ENCODE measurements at places on chromosomes 1 and 21.
A peak's percentile ranks its signal among the peaks of the same experiment; 100 is the strongest.

- no peak for DNase-seq
These were observed 1.4 kb downstream of the TOMM20 start for GRCh38 chr1:235127203-235127602.

DNA sequence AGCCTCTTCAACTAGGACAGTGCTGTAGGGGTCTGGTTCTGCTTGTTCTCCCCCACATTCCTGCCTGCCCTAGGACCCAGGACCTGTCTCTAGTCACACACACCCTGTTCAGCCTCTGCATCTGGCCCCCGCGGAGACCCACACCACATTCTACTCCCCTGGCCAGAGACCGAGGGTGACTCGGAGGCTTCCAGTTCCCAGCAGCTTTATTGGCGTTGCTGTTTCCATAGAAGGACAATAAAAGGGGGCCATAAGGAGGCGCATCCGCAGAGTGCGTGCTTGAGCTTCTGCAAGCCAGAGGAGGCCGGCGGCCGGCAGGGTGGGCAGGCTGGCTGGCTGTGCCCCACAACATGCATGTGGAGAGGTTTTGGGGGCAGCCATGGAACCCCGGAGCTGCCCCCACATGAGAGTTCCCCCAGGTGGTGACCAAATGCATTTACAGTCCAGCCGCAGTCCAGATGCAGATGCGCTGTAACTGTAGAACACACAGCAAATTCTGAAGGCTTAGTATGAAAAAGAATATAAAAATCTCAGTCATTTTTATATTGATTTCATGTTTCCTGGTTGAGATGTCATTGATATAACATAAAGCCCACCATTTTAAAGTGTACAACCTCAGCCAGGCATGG is 52.4 kb downstream of the PDE9A start:
- no peak for DNase-seq

- no peak for DNase-seq
These were observed 252.1 kb downstream of the KAZN start for GRCh38 chr1:14850563-14850962.

GRCh38 chr1:57309630-57310029 is 114.2 kb downstream of the DAB1 start:
- no peak for DNase-seq

DNA sequence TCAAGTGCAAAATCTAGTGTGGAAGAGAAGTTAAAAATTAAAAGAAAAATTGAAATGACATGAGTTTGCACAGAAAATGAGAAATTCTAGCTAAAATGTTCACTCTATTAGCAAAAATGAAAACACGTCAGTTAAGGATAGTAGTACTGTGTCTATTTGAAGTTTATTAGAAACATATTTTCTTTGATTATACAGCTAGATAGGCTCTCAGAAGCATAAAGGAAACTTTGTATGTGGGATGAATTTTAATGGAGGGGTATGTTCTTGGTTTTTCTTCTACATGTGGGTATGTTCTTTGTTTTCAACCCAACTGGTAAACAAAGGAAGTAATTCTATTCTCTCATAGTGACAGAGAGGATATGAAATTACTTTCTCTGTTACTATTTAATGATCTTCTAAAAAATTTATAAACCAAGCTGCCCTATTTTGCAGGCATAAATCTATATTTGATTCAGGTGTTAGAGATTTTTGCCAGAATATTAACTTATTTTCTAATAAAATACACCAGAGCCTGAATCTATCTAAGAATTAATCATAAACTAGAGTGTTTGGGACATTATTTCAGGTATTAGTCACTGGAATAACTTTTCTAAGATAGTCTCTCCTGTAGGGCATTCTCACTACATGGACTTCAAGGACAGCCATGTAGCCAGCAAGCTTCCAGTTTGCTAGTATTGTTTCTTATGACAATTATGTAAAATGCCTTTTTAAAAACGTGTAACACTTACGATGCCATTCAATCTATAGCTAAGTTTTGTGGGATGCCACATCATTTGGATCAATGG is 15.8 kb downstream of the GPSM2 start:
- DNase-seq, result no peak

DNA sequence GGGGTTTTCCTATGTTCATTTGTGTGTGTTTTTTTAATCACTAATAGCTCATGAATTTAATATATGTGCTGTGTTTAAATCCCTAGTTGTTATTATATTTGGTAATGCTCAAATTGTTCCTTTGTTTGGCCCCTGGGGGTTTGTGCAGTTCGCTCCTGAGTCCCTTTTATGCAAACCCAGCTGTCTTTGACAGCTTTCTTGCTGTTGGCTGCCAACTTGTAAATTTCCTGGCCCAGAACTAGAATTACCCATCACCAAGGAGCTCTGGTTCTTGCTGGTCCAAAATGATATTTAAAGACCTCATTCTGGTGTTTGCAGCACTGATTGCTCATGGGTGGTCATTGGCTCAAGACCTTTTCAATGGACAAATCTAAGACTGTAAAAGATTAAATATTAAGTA is 39.6 kb upstream of the PGBD5 start:
- no peak for DNase-seq

GRCh38 chr1:98053471-98054366 is 132.9 kb upstream of the DPYD start:
- DNase-seq, result no peak

DNA sequence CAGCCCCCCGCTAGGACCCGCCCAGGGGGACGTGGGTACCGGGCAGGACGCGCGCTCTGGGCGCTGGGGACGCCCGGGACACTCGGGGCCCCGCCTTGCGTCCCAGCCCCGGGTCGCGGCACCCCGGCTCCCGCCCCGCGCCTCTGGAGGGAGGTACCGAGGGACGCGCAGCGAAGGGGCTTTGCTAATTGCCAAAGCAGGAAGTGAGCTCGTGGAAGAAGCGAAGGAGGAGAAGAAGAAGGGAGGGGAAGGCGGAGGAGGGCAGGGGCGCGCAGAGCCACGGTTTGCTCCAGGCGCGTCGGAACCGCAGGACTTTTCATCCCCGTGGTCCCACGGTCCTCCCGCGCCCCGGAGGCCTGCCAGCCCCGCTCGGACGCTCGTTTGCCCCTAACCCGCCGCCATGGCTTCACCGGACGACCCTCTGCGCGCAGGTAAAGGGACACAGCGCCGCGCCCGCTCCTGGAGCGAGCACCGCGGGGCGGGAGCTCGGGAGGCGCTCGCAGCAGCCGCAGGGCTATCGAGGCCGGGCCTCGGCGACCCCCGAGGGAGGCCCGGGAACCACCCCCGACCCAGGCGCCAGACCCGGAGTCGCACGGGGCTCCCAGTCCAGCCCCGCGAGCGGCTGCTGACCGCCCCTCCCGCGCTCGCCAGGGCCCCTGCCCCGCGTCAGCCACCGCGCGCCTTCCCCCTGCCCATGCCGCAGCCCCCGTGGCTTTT is 1.3 kb downstream of the EDARADD start:
- DNase-seq, result peak; percentile 63

DNA sequence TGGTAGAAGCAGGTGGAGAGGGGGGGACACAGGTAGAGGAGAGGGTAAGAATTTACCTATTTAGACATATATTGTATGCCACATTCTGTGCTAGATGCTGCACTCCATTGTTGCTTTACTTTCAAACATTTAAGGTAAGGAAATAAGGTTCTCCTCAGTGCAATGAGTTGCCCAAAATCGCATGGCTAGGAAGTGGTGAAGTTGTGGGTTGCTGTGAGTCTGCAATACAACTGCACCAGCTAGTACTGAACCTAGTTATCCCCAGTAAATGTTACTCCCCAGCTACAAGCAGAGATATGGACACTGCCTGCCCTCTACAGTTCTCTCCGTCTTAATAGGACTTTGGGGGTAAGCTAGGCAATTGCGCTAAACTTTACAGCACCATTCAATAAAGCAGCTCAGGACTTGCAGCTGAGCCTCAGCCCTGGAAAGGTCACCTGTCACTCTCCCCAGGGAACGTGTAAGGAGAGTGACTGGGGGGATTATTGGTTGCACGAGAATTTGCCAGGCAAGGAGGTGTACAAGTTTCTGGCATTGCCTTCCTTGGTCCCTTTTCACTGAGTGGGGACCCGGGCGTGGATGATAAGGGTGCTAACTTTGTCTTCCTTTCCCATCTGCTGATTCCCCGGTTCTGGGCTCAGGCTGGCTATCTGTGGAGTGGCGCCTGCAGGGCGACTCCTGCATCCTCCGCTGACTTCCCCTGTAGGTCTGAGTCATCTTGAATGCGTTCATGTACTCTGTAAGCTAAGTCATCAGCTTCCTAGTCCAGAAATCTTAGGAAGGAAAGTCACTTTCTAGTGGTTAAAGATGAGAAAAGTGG is 71.3 kb upstream of the CNTN2 start:
- no peak for DNase-seq

- no peak for DNase-seq
These were observed 3.7 kb downstream of the LEFTY2 start for GRCh38 chr1:225937048-225937968.

DNA sequence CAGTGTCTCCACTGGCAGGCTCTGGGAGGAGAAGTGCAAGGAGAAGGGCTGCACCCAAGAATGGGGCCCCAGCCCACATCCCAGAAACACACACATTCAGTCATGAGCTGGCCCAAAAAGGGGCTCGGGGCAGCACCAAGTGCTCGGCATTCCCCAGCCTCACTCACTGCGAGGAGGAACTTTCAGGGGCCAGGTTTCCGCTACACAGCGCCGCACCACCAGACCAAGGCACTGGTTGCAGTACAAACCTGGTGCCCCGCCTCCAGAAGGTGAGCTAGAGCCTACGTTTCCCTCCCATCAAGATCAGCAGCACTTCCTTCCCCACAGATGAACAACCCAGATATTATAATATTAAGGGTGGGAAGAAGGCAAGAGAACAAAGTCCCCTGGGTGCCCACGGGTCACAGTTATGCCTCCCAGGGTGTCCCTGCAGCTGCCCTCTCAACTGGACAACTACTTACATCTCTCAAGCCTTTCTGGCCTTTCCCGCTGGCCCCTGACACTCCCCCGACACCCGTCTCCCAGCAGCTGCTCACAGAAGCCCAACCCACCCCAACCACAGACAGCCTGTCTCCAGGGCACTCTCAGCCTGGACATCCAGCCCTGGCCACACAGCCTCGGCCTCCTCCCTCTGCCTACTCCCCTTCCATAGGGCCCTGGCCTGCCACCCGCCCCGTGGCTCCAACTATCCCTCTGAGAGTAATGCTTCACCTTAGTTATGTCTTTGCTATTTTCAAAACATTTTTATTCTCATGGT is 3.8 kb downstream of the PBXIP1 start:
- no peak for DNase-seq

DNA sequence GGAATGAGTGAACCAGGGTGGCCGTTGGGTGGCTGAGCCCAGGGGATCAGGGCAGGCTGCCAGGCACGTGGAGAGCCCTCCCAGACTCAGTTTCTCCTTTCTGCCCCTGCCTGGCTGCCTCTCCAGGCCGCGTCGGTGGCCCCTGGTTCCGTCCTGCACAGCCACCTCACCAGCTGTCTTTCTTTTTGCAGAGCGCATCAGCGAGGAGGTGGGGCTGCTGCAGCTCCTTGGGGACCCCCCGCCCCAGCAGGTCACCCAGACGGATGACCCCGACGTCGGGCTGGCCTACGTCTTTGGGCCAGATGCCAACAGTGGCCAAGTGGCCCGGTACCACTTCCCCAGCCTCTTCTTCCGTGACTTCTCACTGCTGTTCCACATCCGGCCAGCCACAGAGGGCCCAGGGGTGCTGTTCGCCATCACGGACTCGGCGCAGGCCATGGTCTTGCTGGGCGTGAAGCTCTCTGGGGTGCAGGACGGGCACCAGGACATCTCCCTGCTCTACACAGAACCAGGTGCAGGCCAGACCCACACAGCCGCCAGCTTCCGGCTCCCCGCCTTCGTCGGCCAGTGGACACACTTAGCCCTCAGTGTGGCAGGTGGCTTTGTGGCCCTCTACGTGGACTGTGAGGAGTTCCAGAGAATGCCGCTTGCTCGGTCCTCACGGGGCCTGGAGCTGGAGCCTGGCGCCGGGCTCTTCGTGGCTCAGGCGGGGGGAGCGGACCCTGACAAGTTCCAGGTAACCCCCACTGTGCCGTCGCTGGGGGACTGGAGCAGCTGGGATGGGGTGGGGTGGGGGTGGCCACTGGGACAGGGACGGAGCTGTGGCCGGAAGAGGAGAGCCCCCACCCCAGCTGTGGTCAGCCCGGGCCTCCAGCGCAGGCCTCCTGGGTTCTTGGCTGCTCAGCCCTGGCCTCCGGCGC is 63.3 kb downstream of the COL18A1 start:
- DNase-seq, result no peak

DNA sequence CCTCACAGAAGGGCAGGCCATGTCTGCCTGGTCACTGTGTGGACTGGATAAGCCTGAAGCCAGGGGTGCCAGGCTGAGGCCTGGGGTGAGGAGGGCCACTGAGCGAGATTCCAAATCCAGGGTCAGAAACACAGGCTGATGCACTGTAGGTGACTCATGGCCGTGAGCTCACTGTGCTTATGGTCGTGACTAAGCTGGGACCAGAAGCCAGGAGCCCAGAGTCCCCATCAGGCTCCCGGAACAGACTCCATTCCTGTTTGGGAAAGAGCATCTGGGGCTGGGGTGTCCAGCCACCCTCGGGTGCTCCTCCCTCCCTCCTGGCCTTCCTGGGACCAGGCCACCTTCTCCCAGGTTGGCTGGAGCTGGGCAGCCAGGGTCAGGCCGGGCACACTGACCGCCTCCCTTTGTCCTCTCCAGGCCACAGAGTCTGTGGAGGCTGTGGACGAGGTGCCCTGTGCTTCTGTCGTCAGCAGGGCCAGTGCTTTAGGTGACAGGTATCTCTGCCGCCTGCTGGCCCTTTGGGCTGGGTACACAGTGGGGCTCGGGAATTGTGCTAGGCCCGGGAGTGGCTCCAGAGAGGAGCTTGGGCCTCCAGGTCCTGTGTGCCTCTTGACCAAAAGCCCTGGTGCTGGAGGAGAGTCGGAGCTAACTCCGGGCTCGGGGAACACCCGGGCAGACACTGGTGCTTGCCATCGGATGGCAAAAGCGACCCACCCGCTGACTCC is 36.7 kb downstream of the AJAP1 start:
- DNase-seq, result no peak

- DNase-seq, result peak; percentile 92
These were observed 37.1 kb upstream of the CTTNBP2NL start for GRCh38 chr1:112358798-112359408.

- DNase-seq, result no peak
These were observed 62.5 kb downstream of the CHRM3 start for GRCh38 chr1:239448911-239449310.

GRCh38 chr1:202207292-202207691 is 13.7 kb downstream of the LGR6 start:
- no peak for DNase-seq

DNA sequence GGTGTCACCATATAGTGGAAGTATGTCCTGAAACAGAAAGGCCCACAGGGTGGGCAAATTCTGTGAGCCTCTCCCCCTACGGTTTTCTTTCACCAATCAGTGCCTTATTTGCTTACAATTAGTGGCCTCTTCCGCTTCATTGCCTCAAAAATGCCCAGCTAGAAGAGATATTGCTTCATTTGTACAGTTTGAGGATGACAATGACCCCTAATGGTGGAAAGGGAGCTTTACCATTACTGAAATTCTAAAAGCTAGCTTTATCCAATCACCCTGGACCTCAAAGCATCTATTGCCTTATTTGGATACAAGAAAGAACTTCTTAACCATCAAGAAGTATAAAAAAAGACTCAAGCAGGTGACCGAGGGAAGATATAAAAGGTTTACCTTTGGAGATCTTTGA is 49.6 kb downstream of the LRRC71 start:
- DNase-seq, result no peak
